ENCODE measurements at places on chromosomes 3 and 15.

- no peak for DNase-seq
Observed at GRCh38 chr15:75131269-75131643, 70.4 kb upstream of the C15orf39 start.

DNA sequence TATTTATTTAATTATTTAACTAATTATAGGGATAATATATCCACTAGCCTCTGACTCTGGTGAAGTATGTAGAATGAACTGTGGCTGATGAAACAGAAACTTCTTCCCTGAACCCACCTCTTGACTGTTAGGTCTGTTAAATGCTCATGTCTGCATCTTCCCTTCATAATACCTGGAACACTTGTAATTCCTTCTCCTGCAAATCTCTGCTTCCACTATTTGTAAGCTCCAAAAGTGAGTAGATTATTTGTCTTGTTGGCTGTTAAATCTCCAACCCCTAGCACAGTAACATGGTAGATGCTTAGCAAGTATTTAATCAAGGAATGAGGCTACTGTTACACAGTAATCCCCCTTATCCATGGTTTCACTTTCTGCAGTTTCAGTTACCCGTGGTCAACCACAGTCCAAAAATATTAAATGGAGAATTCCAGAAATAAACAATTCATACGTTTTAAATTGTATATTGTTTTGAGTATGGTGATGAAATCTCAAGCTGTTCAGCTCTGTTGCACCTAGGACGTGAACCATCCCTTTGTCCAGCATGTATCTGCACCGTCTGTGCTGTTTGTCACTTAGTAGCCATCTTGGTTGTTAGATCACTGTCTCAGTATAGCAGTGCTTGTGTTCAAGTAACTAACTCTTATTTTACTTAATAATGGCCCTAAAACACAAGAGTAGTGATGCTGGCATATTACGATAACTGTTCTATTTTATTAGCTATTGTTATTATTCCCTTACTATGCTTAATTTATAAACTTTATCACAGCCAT, 5.7 kb downstream of the TTBK2 start:
- DNase-seq = no peak

GRCh38 chr3:58422756-58423325, 10.8 kb downstream of the PDHB start:
- DNase-seq = no peak

DNA sequence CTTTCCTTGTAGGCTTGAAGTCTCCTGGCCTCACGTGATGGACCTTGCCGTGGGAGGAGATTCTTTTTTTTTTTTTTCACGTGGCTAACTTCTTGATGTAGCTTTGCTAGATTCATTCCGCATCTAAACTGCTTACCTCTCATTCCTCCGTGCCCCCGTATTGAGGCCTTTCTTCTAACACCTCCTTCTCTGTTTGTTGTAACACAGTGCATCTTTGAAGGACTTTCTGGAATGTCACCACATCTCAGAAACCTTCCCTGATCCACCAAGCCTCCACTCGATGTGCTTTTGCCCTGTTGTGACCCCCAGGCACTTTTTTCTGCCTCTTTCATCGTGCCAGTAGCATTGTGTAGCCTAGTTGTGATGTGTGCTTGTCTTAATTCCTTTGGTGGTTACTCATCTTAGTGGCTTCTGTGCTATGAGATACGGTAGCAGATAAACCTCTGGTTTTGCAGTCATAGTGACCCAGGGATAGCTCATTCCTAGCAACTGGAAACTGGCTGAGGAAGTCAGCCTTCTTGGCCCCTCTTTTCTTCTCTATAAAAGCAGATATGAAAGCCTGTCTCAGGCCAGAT, 1.6 kb upstream of the BNC1 start:
- no peak for DNase-seq

DNA sequence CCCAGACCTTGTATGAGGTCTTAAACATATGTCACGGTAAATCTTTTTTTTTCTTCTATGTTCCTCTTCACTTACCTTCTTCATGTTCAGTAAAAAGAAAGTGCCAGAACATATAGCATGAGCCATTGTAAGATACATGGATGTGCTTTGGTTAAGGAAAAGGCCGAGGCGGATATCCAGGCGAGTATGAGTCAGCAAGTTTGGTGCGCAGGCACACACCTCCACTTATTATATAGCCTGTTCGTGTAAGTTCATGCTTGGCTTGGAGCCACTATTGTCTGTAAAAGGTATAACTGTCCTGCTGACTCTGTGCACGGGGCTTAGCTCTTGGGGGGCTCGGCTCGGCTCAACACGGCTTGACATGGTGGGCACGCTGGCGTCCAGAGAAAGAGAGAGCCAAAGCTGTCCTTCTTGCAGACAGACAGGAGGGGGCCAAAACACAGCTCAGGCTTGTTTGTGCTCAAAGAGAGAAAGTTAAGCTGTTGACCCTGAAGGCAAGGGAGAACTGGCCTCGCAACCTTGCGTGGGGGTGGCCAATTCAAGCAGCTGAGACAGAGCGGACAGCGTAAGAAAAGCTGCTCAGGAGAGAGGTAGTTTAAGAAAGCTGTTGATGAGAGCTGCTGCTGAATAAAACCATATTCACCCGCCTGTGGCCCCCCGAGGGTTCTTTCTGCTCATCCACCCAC, 251.2 kb downstream of the SLC9A9 start:
- no peak for DNase-seq

GRCh38 chr3:94184781-94185180, 121.9 kb downstream of the NSUN3 start:
- DNase-seq = no peak

- no peak for DNase-seq
Observed at GRCh38 chr3:149727656-149728055, 24.6 kb downstream of the COMMD2 start.

DNA sequence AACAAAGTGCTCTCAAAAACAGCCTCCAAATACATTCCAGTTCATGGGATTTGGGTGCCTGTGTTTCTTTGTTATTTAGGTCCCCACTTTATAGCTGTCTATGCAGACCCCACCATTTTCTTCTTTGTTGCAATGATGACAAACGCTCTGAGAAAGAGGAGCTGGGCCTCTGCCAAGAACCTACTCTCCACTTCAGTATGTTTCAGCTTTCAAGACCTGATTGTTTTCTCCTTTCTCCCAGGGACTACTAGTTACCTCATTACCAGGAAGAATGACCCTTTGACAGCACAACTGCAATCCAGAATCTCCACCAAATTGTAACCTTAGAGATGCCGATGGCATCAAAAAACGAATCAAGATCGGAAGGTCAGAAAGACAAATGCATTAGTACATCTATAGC, 236.8 kb downstream of the MEIS2 start:
- no peak for DNase-seq

- no peak for DNase-seq
Observed at GRCh38 chr15:99442252-99442897, 123.4 kb upstream of the MEF2A start.

- DNase-seq = no peak
Observed at GRCh38 chr3:40939030-40939740, 260.1 kb upstream of the CTNNB1 start.

DNA sequence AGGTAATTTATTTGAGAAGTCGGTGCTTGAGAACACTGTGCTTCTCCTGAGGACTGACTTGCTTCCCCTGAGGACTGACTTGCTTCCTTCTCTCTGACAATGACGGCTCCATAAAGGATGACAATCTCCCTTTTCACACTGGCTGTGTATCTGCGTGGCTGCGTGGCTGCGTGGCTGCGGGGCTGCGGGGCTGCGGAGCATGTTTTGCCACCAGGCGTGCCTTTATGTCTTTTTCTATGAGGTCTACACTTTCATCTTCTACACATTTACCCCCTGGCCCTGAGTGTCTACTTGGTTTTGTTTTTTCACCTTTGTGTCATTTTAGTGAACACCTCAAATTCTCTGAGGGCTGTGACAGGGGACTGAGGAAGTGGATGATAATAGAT, 89.9 kb downstream of the XXYLT1 start:
- no peak for DNase-seq

- no peak for DNase-seq
Observed at GRCh38 chr3:194537732-194538247, 51.0 kb upstream of the ATP13A3 start.
